ENCODE measurements at places on chromosomes 11 and 22.

DNA sequence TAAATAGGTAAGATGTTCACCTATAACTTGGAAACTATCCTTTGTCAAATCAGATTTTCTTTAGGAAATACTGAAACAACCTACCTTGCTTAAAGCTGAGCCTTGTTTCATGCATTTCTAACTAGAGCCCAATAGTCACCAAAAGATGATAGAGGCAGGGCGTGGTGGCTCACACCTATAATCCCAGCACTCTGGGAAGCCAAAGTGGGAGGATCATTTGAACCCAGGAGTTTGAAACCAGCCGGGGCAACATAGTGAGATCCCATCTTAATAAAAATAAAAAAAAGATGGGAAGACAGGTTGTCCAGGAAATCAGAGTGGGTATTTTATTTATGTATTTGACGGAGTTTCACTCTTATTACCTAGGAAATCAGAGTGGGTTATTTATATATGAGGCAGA is 38.3 kb downstream of the DDX6 start:
- DNase-seq, result no peak

- no peak for DNase-seq
These were observed 50.0 kb upstream of the ADA2 start for GRCh38 chr22:17269224-17269606.

DNA sequence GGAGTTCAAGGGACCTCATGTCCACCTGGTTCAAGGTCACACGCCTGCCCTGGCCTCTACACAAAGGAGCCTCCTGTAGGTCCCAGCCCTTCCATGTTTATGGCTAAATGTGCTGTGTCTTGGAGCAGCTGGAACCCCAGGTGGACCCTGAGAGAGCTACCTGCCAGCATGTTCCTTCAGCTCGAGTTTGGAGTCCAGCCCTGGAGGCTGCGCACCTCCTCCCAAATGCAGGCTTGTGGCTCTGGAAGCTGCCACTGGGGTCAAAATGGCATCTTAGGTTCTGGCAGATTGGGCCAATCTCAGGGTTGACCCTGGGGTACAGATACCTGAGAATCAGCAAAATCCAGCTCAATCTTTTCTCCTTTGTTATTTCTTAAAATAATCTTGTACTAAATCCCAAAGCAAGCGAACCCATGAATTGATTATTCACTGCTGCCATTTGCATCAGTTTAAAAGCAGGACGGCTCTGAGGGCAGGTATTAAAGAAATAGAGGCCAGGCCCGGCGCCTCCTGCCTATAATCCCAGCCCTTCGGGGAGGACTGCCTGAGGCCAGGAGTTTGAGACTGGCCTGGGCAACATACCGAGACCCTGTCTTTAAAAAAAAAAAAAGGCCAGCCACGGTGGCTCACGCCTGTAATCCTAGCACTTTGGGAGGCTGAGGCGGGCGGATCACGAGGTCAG is 2.9 kb downstream of the TNFRSF13C start:
- DNase-seq, result no peak

DNA sequence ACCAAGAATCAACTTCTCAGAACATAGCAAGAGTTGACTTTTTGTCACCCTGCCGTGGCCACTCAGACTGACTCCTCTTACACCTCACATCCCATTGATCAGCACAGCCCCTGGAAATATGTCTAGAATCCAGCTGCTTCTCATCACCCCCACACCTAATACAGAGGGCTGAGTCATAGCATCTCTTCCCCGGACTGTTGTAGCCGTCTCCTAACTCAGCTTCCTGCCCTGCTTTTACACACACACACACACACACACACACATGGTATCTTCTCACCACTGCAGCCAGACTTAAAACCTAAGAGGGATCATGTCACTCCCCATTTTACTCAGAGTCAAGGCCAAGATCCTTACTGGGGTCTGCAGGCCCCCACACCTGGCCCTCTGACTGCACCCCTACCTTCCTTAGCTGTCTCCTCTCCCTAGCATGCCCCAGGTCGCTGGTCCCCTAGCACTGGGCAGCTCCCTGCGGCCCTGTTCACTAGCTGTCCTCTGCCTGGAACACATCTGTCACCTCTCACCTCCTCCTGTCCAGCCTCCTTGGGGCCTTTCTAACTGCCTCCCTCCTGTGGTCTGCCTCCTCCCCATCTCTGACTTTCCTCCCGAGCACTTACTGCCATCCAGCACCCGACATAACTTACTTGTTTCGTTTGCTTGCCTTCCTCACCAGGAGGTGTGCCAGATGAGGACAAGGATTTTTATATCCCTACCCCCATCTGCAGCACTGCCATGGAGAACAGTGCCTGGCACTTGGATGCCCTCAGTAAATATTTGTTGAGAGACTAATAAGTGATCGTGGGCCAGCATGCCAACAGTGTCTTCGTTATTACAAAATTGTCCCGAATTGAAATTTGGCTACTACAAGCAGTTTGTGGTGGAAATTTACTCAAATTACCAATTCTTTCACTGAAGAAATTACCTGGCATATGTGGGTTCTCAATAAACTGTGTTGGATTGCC is 61.9 kb downstream of the BMAL1 start:
- peak; percentile 24 for DNase-seq
